ENCODE measurements at places on chromosomes 3 and 15.

DNA sequence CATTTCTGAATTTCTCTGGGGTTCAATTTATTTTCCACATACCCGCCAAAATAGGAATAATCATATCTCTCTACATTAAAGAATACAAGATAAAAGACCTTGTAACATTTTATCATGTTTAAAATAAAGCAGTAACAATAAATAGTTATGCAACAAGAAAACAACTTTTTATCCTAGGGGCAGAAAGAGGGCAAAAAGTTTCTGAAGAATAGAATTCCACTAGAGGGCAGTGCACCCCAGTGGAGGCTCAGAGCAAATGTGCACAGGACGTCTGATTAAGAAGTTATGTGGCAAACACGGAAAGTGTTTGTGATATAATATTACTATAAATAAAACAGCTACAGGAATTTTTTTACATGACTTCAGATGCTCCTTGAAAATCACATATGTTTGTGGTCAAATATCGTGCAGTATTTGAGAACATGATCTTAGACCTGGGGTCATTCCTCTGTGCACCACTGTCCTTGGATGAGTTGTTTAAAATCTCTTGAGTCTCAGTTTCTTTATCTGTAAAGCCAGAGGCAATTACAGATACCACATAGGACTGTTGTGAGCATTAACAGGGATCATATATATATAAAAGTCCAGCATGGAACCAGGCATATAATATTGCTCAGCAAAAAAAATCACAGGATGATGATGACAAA, 13.2 kb upstream of the PIK3R4 start:
- DNase-seq, result peak; percentile 60

GRCh38 chr3:31847760-31848159, 133.3 kb downstream of the OSBPL10 start:
- DNase-seq, result no peak

- no peak for DNase-seq
Measured at GRCh38 chr3:52433328-52433995, 11.4 kb downstream of the SEMA3G start.

DNA sequence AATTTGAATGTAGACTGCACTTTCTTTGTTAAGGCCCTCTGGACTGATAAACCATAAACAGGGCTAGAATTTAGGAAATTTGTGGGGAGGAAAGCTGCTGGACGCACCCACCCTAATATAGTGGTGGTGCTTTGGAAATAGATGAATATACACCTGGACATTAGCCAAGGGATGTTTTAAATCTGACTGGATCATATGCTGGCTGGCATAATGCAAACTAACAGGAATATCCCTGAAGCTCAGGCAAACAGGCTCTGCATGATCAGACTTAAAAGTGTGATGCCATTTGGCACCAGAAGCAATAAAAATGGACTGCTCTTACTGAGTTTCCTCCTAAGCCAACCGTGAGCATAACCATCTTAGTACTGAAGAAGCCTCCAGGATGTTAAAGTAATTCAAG, 465.8 kb upstream of the ROBO1 start:
- no peak for DNase-seq

GRCh38 chr3:164407111-164407510, 671.2 kb downstream of the SI start:
- DNase-seq, result no peak

GRCh38 chr3:42872718-42873117, 3.0 kb downstream of the CYP8B1 start:
- DNase-seq, result no peak

DNA sequence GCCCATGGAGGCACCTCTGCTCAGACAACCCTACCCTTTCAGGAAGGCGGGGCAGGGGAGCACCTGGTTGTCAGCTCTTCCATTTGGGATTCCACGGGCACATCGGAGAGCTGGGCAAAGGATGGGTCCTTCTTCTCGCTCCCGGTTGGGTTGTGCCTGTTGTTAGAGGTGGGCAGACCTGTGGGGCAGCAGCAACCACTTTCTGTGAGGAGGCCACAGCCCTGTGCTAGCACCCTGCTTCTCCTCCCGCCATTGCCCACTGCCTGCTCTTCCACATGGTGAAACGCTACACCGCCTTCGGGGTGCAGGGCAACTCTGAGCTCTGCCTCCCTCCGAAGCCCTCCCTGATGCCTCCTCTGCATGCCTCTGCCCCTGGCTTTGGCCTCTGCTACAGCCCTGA, 7.0 kb upstream of the HHATL start:
- no peak for DNase-seq

DNA sequence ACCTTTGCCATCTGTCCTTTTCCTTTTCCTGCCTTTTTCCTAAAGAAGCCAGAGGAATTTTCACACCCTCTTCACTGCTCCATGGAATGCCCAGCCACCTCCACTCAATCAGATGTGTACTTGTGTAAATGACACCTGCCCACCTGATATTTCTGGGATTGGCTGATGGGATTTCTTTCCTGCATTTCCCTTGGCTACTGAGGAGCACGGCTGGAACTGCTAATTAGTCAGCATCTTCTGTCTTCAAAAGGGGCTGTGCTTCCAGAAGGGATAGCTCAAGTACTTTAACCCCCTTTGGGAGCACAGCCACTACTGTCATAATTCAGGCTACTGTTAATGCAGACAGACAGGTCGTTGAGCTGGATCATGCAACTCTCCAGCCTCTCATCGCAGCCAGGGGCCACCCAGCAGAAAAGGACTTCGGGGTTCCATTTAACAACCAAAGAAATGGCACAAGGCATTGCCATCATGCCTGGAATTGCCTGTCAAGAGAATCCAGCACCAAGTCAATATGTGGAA, 38.6 kb downstream of the MGLL start:
- DNase-seq, result no peak

- no peak for DNase-seq
Measured at GRCh38 chr15:74396146-74396438, 28.6 kb upstream of the CYP11A1 start.

DNA sequence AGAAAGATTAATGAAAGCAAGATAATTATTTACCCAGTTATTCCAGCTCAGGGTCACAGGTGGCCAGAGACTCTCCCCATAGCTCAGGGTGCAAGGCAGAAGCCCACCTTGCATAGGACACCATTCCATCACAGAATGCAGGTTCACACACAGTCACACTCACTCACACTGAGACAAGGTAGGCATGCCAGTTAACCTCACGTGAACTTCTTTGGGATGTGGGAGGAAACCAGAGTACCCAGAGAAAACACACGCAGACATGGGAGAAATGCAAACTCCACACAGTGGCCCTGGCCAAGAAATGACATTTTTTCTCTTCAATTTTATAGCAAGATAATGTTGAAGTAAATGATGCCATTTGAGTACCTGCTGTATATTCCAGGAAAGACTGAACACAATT, 106.7 kb downstream of the ZNF385D start:
- DNase-seq, result no peak

GRCh38 chr3:153268564-153269279, 106.7 kb downstream of the RAP2B start:
- no peak for DNase-seq

DNA sequence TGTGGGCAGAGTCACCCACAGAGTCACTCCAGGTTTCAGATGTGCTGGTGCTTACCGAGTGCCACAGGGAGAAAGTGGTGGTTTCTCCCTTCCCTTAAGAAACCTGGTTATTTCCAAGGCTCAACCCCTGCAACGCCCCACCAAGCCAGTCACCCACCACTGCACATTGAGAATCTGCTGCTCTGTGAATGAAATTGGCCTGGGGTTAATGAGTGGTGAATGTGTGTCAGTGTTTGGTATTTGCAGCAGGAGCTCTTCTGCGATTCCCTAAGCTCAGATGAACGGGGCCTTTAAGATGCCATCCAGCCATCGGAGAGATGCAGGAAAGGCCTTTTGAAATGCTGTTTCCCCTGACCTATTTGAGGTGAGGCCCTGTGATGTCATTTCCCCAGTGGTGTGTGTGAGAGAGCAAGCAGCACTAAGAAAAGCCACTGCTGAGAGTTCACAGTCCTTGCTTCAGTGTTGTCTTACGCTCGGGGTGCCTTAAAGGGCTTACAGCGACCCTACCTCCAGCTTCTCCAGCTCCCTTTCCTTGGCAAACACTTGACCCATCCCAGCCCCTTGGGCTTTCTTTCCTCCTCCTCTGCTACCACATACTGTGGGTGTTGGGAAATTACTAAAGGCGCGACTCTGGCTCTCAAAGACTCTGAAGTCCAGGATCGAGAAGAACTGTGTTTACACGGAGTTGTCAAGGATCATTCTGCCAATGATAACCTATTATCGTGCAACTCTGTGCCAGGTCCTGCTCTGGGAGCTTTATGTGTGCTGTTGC, 68.9 kb downstream of the SMAD3 start:
- peak; percentile 49 for DNase-seq

GRCh38 chr3:14410106-14410502, 7.7 kb downstream of the SLC6A6 start:
- DNase-seq, result no peak

DNA sequence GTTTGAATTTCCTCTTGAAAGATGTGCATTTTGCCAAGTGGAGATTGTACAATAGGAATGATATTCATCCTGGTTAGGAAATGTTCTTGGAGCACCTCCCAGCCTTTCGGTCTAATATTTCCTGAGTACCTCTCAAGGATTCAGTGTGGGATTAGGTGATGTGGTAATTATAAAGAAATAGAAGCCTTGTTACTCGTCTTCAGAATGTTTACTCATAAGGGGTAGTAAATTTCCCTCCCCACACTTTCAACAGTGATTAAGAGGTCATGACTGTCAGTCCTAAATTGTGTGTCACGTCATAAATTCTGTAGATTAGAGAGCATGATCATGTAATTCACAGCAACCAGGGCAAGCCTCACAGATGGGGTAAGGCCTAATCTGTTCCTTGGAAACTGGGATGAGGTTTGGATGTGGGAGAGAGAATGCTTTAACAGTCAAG, 633.1 kb upstream of the TBL1XR1 start:
- no peak for DNase-seq

DNA sequence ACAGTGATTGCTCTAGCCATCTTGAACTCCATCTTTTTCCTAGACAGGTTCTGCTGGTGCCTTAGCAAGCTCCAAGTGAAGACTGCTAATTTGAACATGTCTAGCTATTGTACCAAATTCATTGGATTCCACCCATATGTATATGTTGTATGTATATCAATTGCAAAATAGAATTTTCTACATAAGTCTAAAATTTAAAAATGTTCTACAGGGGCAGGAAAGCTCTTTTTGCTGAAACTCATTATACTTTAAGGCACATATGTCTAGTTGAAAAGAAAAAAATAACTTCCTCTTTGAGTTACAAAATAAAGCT, 845.3 kb downstream of the MCTP2 start:
- no peak for DNase-seq

DNA sequence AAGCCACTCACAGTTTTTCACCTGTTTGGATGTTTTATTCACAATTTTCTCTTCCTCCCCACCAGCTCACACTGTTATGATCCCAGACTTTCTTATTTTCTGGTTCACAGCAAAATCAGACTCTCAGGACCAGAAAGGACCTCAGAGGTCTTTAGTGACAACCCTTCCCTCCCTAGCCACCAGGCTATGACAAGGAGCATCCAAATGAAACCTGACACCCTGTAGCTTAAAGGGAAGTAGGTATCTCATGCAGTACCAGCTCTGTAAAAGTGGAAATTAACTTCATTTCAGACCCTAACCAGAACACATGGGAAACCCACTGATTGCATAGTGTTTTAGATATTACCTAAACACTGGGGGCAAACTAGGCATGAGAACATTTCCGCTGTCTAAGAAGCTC, 45.3 kb downstream of the ATP13A5 start:
- DNase-seq, result no peak

DNA sequence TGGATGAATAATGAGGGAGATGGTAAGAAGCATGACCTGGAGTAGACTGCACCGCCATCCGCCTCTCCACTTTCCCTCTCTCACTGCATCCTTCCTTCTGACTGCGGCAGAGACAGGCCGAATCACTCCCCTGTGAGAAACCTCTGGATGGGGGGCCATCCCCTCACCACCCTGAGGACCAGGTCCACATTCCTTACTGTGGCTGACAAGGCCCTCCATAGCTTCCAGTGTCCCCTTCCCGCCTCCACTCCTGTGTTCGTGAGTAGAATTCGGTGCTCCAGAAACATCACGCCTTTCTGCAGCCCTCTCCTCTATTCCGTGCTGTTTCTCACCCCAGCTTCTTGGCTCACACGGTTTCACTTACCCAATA, 2.8 kb downstream of the PIGZ start:
- DNase-seq, result no peak

DNA sequence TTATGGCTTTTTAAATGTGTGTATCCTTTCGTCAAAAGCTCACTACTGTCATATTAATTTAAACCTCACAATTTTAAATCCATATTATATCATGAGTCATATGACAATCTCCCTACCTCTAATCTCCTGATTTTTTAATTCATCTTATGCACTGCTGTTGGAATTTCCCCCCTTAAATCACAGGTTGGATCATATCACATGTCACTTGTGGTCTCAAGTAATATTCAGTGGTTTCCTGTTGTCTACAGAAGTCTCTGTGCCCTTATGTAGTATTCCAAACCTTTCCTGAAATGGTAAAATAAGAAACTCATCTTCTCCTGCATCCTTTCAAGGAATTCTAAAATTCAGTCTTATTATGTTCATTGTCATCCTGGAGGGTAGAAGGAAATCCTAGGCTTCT, 116.0 kb upstream of the CBLB start:
- DNase-seq, result no peak

- DNase-seq, result no peak
Measured at GRCh38 chr15:25173241-25174028, 218.6 kb downstream of the SNRPN start.

Measured in activated CD4-positive, alpha-beta T cell treated with anti-CD3 and anti-CD28 coated beads, Interleukin-2, amount 50 U/mL, for 48 hours (primary cell).